Neural crest cell (in vitro differentiated cells): ENCODE measurements at places on chromosomes 2 and 18.

DNA sequence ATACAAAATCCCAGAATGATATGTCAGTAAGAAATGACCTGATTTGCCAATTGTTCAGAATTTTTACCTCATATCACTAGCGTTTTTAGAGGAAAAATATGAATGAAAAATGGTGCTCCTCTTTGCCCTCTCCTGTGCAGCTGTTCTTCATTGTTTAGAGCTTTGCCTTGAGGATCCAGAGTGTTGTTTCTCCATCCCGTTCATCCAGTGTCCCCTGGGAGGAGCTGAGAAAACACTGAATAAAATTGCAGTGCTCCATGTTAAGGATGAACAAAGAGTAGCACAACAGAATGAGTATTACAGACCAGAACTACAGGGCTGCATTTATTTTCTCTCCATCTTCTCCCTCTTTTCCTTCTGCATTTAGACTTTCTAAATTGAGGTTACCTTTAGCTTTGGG, 133.1 kb downstream of the ADCYAP1 start:
- DNase-seq = no peak

GRCh38 chr2:4381049-4381448, 677.7 kb downstream of the DCDC2C start:
- no peak for DNase-seq

GRCh38 chr2:15964936-15965563, 24.7 kb downstream of the MYCN start:
- no peak for DNase-seq

GRCh38 chr2:156320486-156321098, 11.9 kb downstream of the NR4A2 start:
- DNase-seq = peak; percentile 18

DNA sequence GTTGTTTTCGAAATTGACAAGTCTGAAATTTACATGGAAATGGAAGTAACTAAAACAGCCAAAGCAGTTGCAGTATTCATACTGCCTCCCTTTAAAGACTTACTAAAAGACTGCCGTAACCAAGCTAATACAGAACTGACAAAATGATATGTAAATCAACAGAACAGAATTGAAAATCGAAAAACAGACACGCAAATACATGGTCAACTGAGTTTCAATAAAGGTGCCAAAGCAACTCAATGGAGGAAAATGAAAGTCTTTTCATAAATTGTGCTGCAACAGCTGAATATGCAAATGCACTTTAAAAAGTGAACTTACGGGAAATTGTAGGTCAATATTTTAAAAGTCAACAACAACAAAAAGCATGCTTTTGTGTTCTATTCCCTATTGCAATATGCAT, 34.2 kb downstream of the TMEM131 start:
- DNase-seq = no peak

DNA sequence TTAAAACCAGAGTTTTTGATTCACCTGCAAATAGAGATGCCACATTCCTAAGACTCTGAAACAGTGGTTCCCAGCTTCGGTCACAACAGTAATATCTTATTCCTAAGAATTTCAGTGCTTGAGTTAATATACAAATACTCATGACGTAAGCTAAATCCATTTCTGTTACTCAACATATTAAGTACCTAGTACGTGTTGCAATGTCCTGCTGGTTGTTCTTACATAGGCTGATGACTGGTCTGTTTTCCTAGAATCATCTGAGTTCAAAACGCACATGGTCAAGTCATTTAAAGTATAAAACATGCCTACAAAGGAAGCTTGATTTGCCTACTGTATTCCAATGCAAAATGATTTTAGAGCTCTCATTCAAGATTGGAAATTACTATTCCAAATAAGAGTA, 7.2 kb downstream of the NCL start:
- DNase-seq = no peak

- DNase-seq = no peak
These were observed 17.6 kb downstream of the ACSL3 start for GRCh38 chr2:222878301-222878876.

- no peak for DNase-seq
These were observed 33.1 kb downstream of the MBD2 start for GRCh38 chr18:54191352-54191751.

GRCh38 chr18:27825689-27826088, 351.2 kb downstream of the CDH2 start:
- DNase-seq = no peak

DNA sequence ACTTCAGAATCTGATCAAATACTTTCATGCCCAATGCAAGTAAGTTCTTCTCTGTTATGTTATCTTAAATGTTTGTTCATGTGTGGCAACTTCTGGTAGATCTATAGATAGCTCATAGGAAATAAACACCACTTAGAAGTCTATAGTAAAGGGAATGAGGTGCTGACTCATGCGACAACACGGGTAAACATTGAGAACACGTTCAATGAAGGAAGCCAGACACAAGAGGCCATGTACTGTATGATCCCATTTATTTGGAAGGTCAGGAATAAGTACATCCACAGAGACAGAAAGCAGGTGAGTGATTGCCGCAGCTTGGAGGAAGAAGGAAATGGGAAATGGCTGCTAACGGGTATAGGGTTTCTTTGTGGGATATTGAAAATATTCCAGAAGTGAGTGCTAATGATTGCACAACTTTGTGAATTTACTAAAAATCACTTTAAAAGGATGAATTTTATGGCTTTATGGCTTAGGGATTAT, 95.4 kb downstream of the ITGB1BP1 start:
- DNase-seq = no peak

- no peak for DNase-seq
These were observed 74.7 kb upstream of the MGAT4A start for GRCh38 chr2:98805412-98806171.

DNA sequence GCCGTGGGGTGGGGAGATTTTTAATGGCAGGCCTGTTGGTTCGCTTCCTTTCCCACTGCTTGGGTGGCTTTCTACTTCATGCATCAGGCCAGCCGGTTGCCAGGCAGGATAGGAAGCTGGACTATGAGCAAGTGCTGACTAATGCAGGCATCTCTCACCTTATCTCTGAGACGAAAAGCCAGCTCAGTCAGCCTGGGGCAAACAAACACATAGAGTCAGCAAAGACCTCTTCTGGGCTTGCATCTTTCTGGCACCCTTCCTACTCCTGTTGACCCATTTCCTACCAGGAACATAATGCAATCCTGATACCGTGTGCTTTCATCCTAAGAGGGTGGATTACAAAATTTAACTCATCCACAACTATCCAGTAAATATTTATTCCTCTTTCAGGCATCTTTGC, 416.6 kb upstream of the MEX3C start:
- DNase-seq = no peak

DNA sequence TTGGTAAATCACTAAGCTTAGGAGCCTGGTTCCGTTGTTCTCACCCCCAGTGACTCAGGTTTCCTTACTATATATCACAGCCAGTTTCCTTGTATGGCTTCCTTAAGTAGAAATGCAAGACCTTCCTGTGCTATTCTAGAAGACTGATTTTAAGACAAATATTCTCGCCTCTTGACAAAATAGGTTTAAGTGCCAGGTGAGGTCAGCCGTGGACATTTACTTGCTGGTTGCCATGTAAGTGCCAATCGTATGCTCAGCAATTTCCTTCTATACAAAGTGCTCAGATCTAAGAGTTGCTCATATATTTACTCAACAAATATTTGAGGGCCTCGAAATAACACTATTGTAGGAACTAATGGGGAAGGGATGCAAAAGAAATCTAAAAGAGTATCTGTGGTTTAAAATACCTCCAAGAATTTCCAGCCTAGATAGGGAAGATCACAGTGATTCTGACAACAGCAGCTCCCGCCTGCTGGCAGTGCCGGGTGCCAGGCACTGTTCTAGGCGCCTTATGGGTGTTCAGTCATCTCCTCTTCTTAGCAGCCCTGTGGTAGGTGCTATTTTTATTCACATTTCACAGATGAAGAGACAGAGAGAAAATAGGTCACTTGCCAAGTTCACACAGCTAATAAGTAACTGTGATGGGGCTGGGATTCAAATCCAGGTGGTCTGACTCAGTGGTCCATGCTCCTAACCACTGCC, 95.3 kb upstream of the B3GNT7 start:
- DNase-seq = no peak
